ENCODE measurements at places on chromosomes 2 and 18. TPM values are rescaled to one million over a fixed set of nuclear protein-coding genes. Genes with fewer than 3 reads are reported as not detected.
A peak's percentile ranks its signal among the peaks of the same experiment; 100 is the strongest.

Gene ZNF513
- total RNA-seq, result 19.6 TPM

- peak; percentile 44 for DNase-seq
Measured at GRCh38 chr2:119449521-119449920, 17.9 kb downstream of the TMEM37 start.

- no peak for DNase-seq
Measured at GRCh38 chr2:34570266-34570872, 971.3 kb upstream of the FAM98A start.

Gene LIMS4
- 1.4 TPM for total RNA-seq

Gene UGT1A10
- total RNA-seq, result not detected

DNA sequence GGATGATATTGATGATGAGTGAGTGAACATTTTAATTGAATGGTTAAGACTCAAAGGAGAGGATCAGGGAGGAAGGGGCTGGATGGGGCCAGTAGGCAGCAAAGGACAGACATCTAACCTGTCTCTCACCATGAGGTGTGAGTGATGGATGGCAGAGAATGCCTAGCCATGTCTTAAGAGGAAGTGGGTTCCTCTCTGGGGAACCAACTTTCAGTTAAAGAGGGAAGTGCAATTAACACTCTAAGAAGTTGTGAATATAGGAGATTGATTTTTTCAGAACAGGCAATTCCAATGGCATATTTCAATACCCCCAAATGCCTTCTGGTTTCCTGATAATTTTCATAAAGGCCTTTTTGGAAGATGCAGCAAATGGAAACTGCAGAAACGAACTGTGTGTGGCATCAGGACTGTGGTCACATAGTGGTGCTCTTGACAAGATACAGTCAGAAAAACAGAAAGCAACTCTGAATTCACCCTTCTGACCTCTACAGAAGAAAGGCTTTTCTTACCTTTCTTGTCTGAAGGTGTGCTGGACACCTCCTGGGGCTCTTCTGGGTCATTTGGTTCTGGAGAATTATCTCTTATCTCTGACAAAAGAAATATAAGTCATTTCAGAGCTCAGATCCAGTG, 10.2 kb downstream of the SP110 start:
- no peak for DNase-seq

Gene BMP10
- total RNA-seq, result not detected

DNA sequence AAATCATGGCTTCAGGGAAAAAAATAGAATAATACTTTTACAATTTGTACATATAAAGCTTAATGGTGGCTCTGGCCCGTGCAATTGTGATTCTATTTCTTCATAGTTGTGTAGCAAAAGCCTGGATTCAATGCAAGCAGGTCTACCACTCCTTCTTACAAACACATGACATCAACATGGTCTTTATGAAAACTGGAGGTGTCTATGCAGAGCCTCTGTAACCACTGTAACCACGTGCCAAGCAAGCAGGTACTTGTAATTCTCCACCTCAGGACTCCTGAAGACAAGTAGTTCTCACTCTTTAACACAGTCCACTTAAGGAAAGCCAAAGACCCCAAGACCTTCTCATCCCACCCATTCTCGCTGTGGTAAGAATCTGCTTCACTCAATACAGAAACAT, 62.6 kb downstream of the METTL4 start:
- no peak for DNase-seq

Gene SULT1C2
- 0.34 TPM for total RNA-seq

Gene IL36RN
- total RNA-seq, result not detected

Gene CHST9
- total RNA-seq, result 4.9 TPM

- no peak for DNase-seq
Measured at GRCh38 chr2:149084924-149085795, 46.7 kb downstream of the LYPD6B start.

Gene CPO
- not detected for total RNA-seq

DNA sequence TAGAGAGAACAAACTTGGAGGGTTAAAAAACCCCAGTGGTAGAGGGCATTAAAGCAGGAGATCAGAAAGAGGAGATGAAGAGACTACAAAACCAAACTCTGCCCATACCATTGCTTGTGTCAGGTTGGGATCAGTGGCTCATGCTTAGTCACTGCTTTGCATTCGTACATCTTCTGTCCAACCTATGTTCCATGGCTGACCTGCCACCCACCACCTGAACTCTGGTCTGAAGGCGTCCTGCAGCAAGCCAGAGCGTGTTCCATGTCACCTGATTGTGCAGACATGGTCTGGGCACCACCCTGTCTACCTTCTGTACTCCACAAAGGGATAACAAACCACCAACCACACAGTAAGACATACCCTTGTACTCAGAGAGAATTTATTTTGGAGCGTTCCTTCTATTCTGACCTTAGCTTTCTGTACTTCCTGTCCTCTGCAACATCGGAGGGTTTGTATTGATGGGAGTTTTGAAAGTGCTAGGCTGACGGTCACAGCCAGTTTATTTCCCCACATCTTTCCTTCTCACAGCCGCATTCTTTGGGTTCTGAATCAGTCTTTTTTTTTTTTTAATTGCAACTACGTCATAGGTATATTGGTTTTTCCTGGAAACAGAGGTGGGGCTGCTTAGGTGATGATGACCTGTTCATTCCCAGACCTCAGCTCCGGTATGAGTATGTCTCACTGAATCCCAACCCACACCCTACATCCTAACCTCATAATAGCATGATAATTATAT, 88.3 kb downstream of the SOWAHC start:
- no peak for DNase-seq

DNA sequence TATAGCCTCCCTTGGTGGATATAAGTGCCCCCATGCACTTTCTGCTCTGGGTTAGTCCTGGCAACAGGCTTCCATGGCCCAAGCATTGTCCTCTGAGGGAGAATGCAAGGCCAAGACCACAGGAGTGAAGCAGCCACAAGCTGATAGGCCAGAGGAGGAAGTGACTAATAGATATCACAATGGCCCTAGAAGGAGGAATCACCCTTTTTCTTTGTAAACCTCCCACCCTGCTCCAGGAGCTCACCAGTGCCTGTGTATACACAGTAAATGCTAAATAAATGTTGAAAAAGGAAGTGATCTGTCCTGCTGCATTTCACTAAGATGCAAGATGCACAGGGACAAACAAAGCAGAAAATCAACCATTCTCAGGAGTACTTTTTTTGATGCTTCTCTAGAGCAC, 49.7 kb upstream of the ABCA12 start:
- DNase-seq, result no peak

DNA sequence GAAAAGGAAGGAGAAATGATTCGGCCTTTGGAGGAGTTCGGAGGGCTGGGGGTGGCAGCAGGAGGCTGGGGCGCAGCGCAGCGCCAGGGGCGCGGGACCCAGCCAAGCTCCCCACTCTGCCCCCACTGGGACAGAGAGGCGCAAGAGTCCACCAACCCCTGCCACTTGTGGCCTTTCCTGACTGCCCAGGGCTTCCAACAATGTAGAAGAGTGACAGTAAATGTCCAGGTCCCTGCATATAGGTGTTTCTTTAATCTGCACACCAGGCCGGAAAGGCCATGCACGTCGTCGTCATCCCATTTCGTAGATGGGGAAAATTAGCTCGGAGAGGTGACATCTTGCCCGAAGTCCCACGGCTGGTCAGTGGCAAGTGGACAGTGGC, 96.6 kb downstream of the INHBB start:
- DNase-seq, result no peak

- DNase-seq, result peak; percentile 81
Measured at GRCh38 chr18:50819027-50819727, 639 bp downstream of the MRO start.

DNA sequence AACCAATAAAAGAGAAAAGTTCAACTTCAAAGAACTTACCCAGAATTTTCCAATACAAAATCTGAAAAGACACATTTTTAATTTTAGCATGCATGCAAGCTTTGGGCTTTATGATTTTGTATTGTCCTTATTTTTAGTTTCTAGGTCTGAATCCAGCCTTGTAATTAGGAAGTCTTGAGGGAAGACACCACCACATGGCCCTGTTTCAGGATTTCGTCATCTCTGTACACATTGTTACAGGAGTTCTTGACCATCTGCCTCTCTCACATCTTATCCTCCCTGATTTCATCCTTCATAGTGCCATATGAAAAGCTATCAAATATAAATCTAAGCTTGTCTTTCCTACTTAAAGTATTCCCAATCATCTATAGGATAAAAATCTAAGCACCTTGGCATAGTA, 176.1 kb downstream of the TXNL1 start:
- no peak for DNase-seq

GRCh38 chr2:208407667-208408066, 1.1 kb downstream of the PTH2R start:
- no peak for DNase-seq

DNA sequence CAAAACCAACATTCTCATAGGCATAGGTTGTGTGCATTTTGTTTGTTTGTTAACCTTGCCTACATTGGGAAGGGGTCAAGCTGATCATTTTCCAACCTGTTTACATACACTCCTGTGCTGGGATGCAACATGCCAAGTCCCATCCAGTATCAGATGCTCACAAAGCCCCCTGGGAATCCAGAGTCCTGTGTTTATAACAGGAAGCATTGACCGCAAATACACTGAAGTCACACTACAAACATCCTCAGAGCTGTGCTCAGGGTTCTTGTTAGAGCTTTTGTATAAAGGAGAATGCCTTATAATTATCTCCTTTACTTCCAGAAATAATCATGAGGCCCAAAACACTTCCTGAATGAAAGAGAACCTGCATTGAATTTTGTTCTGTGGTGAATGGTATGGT, 488.7 kb upstream of the TCF4 start:
- no peak for DNase-seq

GRCh38 chr2:153864022-153864421, 7.7 kb upstream of the GALNT13 start:
- DNase-seq, result no peak

DNA sequence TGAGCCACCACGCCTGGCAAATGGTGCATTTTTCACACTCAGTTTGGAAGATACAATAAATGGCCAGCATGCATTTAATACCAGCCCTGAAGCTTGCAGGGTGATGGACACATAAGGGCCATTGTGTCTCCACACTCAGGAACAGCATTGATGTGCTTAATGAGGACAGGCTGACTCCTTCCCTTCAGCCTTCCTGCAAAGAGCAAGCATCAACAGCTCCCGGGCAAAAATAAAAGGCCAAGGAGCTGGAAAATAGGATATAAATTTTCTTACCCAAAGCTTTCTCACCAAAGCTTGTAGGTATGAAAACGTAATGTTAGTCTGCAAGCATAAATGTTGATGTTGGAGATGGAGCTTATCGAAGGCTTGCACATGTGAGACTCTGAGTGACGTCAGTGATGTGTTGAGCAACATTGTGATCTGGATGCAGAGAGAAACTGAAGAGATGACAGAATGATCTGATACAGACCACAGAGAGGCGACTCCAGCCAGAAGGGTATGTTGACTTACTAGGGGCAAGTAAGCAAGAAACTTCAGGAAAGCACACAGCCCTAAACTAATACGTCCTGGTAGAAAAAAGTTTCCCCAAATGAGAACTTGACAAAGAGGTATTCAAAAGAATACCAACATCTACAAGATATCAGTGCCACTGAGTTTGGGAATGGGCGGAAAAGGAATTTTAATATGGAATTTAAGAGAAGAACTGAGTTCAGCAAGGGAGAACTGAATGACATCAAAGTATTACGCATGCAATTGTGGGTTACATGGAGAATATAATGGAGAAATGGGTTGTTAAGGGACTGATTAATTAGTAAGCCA, 256.5 kb downstream of the TGIF1 start:
- DNase-seq, result no peak

GRCh38 chr2:149787206-149787605, 199.6 kb upstream of the MMADHC start:
- DNase-seq, result no peak

DNA sequence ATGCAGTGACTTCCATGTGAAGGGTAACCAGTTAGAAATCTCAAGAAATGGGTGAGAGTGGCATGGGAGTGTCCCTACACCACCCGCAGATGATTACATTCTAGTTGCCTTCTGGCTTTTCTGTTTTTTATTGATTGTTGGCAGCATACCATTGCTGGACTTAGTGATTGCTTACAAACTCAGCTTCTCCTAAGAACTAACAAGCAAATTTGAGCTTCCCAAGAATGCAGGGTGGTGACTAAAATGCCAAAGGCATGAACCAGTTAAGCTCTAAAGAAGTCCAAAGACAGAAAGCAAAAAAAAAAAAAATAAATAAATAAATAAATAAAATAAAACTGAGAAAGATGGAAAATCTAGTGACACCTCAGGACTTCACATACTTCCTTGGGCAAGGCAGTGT, 245.5 kb upstream of the PARD3B start:
- DNase-seq, result no peak

DNA sequence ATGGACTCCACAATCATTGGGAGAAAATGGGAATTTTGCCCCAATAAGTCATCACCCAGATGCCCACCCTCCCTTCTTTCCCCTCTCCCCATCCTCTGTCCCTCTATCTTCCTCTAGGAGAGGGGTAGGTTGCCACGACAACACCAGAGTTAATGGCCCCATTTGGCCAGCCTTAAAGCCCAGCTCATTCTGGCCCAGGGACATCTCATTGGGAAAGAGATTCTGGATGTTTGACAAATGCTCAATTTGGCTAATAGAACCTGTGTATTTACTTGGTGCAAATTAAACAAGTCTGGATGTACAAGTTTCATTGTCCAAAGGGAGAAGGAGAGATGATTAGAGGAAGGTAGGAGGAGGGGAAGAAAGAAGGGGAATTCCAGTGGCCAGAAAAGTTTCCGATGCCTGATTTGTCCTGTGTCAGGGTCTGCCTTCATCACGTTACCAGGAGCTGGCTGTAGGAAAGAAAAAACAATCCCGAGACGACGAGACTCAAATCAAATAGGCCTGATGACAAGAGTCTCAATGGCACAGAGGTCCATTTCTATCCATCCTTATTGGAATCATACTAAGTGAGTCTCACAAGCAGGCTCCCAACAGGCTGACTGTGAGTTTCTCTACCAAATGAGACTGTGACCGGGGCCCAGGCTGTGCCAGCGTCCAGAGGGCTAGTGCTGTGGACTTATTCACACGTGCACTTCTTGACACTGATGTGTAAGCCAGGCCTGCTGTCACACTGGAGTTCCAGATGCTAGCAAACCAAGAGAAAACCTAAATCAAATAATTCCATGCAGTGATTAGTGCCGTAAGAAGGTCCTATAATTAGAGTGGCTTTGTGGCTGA, 265.2 kb upstream of the APCDD1 start:
- DNase-seq, result no peak

GRCh38 chr18:11577271-11578112, 31.9 kb upstream of the SLC35G4 start:
- DNase-seq, result no peak

DNA sequence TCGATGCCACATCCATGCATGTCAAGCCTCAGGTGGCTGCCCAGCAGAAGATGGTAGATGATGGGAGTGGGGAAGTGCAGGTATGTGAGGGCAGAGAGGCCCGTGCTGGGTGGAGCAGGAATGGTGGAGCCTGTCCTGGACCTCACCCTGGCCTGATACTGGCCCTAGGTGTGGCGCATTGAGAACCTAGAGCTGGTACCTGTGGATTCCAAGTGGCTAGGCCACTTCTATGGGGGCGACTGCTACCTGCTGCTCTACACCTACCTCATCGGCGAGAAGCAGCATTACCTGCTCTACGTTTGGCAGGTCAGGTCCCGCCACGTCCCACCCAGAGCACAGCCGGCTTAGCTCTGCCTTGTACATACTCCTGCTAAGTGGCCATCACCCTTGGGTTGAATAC, 13.0 kb downstream of the VIL1 start:
- peak; percentile 28 for DNase-seq

GRCh38 chr18:13398631-13399030, 180.1 kb downstream of the LDLRAD4 start:
- DNase-seq, result no peak

All from spleen (tissue), 13 donors.